ENCODE measurements at places on chromosomes 5 and 9. TPM values are rescaled to one million over a fixed set of nuclear protein-coding genes. Genes with fewer than 3 reads are reported as not detected.

STK32A gene
- 0.61 TPM for polyA plus RNA-seq

PCDHB12 gene
- 2.8 TPM for polyA plus RNA-seq

IL9 gene
- not detected for polyA plus RNA-seq

BAAT gene
- 1.7 TPM for polyA plus RNA-seq

HTR4 gene
- not detected for polyA plus RNA-seq

HRCT1 gene
- 1.0 TPM for polyA plus RNA-seq

ADAMTS6 gene
- 1.6 TPM for polyA plus RNA-seq

MELK gene
- 9.3 TPM for polyA plus RNA-seq

NPR2 gene
- polyA plus RNA-seq: 26.3 TPM

WDR55 gene
- 15.5 TPM for polyA plus RNA-seq

MEIKIN gene
- not detected for polyA plus RNA-seq

IGFBPL1 gene
- 0.60 TPM for polyA plus RNA-seq

C9orf43 gene
- 0.41 TPM for polyA plus RNA-seq

LURAP1L gene
- 14.5 TPM for polyA plus RNA-seq

GPR150 gene
- polyA plus RNA-seq: 0.11 TPM

DNA sequence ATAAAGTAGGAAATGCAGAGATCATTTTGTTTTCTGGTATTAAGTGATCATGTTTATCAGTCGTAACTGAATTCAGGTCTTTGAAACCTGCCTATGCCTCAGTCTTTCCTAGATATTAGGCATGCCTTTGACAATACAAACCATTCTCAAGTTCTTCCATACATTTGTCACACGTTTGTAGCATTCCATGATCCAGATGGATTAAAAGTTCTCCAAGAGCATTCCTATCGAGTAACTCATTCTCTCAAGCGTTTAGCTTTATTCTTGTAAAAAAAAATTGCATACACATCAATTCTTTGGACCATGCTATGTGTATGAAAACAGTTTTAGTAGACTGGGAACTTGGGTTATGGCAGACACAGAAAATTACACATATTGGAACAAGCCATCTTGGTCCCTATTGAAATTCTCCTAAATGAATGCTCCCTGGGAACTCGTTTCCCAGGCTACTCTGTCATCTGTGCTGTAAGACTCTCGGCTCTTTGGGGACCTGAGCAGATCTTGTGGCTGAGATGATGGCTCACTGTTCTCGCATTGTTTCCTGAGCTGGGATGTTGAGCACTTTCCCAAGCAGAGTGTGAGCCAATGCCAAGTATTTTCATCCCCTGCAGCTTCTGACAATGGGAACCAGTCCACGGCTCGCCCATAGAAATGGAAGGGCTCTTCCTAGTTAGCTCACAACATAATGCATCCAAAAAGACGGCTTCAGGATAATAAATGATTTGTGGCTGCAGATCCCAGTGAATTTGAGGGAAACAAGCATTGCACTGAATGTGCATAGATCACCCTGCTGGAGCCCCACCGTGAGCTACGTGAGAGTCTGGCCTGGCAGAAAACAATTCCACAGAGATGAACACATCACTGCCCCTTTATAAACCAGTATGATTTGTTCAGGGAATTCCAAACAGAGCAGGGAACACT lies 230.2 kb downstream of the IRX1 start:
- DNase-seq: no peak

DNA sequence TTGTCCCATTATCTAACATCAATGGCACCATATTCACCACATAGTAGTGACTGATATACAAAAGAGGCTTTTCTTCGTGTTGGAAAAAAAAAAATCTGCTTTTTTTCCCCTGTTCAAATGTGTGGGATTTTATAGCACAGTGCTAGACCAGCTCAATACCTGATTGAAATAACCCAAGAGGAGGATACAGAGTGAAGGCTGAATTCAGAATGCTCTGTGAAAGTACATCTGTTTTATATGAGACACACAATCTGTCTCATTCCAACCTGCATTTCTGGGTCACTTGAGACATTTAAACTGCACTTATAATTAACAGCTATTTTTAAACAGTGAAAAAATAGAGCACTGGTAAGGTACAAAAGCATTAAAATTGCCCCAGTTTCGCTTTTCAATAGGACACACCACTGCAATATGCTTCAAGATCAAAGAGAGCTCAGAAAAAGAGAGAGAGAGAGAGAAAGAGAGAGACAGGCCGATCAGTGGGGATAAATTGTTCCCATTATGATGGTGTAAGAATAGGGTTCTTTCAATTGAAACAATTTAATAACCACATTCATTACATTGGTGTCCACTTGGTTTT lies 179.3 kb downstream of the NR2F1-AS1 start:
- DNase-seq: no peak

DNA sequence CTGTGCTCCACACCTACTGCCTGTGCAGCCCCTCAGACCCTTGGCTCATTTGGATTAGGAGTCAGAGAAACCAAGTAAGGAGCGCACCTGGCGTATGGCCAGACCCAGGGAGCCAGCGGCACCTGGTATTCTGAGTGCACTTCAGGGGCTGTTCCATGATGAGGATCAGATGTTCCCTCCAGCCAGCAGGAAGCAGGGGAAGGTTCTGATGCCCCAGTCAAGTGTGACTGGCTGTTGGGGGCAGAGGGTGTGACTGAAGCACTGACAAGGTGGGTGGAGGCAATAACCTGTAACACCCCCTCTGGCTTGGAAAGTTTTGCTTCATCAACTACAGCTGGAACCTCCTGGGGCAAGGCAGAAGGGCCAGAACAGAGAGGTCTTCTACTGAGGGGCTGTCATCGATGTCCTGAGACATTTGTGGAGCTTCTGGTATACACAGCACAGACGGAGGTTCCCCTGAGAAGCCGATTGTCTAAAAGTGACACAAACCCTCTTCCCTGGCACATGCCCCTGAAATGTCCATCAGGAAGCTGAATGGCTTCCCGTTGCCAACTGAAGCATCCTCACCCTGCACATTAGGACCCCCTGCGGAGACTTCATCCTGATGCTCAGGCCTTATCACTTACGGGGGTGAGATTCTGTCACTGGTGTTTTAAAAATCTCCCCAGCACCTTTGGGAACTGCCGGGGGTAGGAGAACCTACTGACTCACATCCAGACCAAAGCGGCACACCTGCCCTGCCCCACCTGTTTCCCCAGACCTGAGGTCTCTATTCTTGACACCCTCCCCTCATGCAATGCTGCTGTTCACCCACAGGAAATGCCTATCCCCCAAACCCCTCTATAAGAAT lies 21.1 kb downstream of the TRAF1 start:
- no peak for DNase-seq

DNA sequence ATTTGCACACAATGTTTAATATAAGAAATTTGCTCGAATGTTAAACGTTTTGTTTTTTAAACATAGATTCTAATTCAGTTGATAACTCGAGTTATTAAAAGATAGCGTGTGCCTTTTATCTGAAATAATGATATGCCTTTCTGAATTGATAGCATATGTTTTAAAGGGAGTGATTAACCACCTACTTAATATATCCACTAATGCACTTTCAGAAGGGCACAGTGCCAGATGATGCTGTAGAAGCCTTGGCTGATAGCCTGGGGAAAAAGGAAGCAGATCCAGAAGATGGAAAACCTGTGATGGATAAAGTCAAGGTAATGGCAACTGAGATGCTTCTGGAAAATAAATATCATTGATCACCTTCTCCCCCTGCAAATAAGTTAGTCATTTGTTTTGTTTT lies 53.9 kb downstream of the ERAP1 start:
- no peak for DNase-seq

- no peak for DNase-seq
Observed at GRCh38 chr9:92974161-92974661, 26.9 kb downstream of the FGD3 start.

DNA sequence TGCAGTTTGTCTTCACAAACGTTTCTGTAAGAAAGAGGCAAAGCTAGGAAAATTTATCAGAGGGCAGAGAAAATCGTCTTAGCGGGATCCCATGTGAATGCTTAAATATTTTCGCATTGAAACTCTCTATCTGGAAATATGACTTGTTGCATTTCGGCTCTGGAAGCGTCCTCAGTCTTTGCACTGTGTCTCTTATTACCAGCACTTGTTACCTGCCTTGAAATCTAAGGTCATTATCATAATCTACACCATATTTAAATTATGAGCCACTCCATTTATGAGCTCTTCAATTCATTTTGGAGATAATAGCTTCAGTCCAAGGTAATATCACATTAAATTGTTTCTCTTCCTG lies 1.4 kb downstream of the EGFLAM start:
- DNase-seq: no peak

- DNase-seq: no peak
Observed at GRCh38 chr5:133361922-133362321, 250.4 kb downstream of the FSTL4 start.

GRCh38 chr5:160605266-160605665 lies 183.6 kb downstream of the PTTG1 start:
- peak; percentile 20 for DNase-seq

GRCh38 chr5:123700624-123701287 lies 188.8 kb downstream of the CSNK1G3 start:
- peak; percentile 81 for DNase-seq

DNA sequence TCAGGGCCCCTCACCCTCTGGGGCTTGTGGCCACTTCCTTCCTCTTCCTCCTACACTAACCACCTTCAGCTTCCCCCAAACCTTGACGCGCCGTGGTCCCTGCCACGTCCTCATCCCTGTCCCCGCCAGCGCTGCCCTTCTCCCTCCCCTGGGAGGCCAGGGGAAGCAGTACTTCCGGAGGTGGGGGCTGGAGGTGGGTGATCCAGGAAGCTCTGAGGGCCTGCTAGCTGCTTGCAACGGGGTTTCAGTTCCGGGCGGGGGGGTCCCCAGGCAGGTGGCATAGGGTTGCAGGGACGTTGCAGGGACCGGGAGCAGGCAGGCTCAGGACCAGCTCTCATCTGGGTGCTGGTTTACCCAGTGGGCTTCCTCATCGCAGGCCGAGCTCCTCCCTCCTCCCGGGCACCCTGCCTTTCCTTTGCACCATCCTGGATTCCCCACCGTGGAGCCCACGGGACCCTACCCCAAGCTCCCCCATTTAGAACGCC lies 70.0 kb downstream of the RXRA start:
- DNase-seq: no peak

GRCh38 chr5:126210955-126211354 lies 212.3 kb upstream of the GRAMD2B start:
- DNase-seq: no peak

DNA sequence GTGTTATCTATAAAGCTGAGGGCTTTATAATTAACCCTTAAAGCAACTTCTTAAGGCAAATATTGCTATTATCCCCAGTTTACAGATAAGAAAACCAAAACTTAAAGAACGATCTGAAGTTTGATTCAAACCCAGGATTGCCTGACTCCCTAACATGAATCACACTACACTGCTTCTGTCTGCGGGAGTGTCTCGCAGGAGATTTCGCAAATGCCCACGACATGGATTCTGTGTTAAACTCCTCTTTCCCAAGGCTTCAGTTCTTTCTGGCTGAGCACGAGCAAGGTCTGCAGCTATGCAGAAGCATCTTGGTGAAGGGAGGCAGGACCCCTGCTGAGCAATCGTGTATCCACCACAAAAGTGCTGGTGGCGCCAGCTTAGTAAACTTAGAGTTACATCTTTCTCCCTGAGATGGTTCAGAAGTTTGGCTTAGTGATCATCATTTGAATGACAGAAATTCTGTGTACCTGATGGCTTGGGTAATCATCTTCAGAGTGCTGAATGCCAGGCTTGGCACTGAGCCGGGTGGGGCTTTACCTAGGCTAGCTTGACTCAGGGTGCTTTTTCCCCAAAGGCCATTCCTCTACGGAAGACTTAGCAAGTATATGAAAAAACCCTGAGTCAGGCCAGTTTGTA lies 81.4 kb upstream of the PIK3R1 start:
- no peak for DNase-seq

DNA sequence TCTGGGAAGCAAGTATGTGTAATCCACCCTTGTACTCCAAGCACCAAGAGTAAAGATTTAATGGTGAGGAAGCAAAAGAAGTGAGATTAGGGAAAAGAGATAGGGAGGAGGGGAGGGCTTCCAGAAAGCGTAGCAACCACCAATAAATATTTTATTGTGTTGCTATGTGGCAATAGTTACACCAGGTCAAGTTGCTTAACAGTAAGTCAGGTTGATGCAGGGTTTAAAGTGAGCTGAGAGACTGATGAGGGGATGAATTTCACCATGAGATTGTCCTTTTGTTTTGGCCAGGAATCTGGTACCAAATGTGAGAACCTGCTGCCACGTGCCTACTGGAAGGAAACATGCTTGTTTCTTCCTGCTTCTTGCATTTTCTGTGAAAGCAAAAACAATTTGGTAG lies 62.7 kb downstream of the PCSK5 start:
- DNase-seq: no peak

- no peak for DNase-seq
Observed at GRCh38 chr5:14147210-14147609, 4.1 kb downstream of the TRIO start.

GRCh38 chr9:97906236-97906831 lies 16.0 kb downstream of the TRMO start:
- no peak for DNase-seq

GRCh38 chr9:69719983-69720382 lies 39.8 kb downstream of the PTAR1 start:
- DNase-seq: no peak

GRCh38 chr5:29935371-29935770 lies 1258.1 kb upstream of the CDH6 start:
- DNase-seq: no peak

- no peak for DNase-seq
Observed at GRCh38 chr5:41735213-41735612, 135.0 kb downstream of the OXCT1 start.

DNA sequence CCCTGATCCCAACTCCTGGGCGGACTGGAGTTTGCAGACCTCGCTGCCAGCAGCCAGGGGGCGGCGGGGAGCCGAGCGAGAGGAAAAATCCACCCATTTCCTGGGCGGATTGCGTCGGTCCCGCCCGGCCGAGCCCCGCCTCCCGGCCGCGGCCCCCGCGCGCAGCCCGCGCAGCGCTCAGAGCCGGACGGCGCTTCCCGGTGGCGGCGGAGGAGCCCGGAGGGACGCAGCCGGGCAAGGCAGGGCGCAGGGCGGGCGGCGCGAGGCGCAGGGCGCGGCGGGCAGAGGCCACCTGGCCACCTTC lies at the start of gene OLFM1:
TSS of gene OLFM1 (plus strand) at position 180 of the 304 bp plus-strand sequence. CDS start 322 bp downstream, outside the sequence.
- peak; percentile 55 for DNase-seq

GRCh38 chr5:135312255-135312935 lies 86.6 kb downstream of the MACROH2A1 start:
- DNase-seq: no peak

- DNase-seq: no peak
Observed at GRCh38 chr9:33133186-33133585, 34.0 kb downstream of the B4GALT1 start.

DNA sequence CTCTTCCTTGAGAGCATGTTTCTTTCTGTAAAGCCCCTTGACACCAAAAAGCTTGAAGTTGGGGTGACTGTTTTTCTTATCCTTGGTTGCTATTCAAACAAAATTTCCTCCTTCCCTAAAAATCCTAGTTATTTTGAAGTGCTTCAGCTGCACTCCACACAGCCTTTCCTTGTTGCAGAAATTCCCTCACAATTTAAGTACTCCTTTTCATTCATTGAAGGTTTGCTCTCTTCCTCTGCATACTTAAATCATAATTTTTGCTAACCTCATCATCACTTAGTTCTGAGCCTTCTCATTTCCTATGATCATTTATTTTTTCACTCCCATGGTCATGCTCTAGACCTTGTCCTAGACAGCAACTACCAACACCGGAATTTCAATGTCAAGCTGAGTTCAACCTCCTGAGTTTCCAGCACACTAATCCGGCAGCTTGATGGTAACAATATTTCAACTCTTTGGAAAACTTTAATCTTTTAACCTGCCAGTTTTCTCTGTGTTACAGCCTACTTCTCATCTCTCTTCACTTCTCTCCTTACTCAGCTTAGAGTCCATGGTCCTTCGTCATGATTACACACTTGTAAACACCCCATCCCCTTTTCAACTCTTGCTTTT lies 78.7 kb upstream of the ACTBL2 start:
- no peak for DNase-seq
